ENCODE measurements at places on chromosomes 13 and 19. TPM values are rescaled to one million over a fixed set of nuclear protein-coding genes. Genes with fewer than 3 reads are reported as not detected.

The SSC5D gene
- total RNA-seq: 5.0 TPM

The ZNF530 gene
- 4.1 TPM for total RNA-seq

The IL17D gene
- total RNA-seq: not detected

- DNase-seq: no peak
Measured at GRCh38 chr19:19461671-19462622, 53.4 kb downstream of the TSSK6 start.

GRCh38 chr19:17405250-17406045 lies at the start of gene BST2:
Gene BST2 (minus strand): TSS chr19:17405630. CDS start chr19:17405575, 55 bp downstream.
- peak; percentile 77 for DNase-seq

DNA sequence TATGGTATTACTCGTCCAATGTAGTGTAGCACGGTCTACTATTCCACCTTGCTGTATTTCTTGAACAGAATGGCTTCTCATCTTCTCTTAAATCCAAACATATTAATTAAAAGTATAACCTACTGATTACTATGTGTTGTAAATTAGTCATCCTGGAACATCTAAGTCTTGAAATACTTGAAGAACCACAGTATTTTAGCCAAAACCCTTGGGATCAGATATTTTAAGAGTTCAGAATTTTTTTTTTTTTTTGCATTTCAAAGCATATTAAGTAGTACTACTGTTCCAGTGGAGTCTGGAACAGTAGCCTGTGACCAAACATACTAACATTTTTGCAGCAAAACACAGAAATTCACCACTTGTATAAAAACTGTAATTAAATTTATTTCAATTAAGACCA lies 30.1 kb downstream of the ZC3H13 start:
- DNase-seq: no peak

DNA sequence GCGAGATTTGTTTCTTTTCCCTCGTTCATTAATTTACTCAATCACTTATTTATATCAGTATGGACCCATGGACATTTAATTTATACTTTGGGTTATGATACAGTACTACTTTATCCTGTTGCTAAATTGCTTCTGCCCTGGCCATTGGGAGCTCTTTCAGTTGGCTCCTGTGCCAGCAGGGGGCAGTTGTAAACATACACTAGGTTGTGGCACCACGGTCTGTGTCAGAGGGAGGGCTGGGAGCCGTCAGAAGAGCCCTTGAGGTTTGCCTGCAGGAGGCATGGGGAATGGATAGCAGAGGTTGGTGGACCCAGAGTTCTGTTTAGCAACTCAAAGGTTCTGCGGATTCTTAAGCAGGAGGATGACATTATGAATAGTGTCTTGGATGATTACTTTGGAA lies 94.3 kb downstream of the ERCC5 start:
- DNase-seq: no peak

DNA sequence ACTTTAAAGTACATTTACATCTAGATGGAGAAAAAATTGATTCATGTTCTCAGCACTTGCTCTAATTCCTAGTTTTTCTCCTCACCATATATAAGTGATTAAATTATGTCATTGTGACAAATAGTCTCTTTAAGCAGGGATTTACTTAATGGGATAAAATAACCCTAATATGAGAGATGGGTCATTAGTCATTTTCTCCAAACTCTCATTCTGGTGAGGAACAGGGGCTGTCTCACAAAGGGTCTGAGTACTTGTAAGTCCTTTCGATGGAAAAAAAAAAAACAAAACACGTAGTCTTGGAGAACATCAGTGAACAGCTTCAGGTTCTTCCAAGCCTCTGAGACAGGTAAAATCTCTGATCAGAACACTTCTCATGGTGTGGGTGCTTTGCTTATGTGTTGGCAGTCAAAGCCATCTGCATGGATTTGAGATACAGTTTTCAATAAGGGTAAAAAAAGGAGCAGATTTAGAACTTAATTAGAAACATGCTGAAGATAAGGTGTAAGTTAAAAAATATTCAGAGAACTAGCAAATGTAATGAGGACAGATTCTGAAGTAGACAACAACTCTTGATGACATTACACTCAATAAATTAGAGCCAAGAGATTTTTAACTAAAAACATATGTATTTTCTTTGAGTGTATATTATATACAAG lies 1668.9 kb upstream of the MIR17HG start:
- DNase-seq: no peak

The ZNF729 gene
- not detected for total RNA-seq

All from Peyer's patch (tissue), 4 donors.